ENCODE measurements at places on chromosomes 12 and 14. TPM values are rescaled to one million over a fixed set of nuclear protein-coding genes. Genes with fewer than 3 reads are reported as not detected.

DNA sequence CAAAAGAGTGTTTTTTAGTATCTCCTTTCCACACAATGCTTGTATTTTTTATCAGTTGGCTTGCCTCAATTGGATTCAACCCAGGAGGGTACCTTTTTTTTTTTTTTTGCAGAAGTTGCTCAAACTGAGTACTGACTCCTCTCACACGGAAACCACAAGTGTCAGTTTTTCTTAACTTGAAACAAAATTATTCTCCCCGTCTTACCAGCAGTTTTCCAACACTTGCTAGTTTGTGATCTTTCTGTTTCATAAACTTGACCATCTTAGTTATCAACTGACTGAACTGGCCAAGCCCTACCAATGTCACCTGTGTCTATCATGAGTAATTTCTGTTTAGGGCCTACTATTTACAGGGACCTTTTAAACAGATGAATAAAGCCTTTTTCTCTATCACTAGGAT is 34.1 kb upstream of the ITPR2 start:
- DNase-seq = no peak

CDCA4 gene
- total RNA-seq = 16.6 TPM

- DNase-seq = no peak
These were observed 177.5 kb upstream of the VASH1 start for GRCh38 chr14:76583805-76584204.

DNA sequence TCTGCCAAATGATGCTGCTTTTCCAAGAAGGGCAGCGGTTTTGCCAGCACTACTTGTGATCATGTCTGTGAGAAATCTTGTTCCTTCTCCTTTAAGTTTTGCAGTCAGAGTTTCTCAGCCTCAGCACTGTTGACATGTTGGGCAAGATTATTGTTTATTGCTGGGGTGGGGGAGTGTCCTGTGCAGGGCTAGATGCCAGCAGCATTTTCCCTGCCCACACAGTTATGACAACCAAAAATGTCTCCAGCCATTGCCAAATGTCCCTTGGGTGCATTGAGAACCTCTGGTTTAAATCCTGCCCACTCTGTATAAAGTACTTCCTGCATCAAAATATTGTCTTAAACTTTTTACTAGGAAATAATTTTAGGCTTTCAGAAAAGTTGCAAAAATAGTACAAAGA is 20.0 kb downstream of the TMEM132C start:
- no peak for DNase-seq

- no peak for DNase-seq
These were observed 8.8 kb upstream of the LGR5 start for GRCh38 chr12:71430756-71431155.
